GM04504 (cell line): ENCODE measurements at places on chromosomes 1 and 21.
A peak's percentile ranks its signal among the peaks of the same experiment; 100 is the strongest.

DNA sequence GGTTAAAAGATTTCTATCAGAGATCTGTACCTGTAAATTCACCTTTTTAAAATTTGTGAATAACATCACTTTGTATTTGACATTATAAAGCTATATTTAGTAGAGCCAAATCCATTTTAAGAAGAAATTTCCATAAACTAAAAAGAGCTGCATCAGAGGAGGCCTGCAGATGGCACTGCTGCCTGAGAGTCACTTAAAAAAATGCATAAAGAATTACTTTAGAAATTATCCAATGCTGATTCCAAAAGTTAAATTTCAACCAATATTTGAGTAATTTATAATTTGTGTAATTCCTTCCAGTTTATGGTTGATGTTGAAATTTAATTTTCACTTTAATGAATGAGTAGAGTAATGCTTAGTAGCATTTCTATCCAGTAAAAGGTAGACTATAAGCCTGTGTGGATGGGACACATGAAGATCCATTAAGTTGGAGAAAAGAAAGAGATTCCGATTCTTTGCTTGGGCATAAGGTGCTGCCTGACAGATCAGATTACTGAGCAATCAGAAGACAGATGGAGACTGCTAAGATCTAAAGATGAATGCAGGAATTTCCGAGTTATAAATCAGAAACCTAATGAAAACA, 20.7 kb upstream of the RPE65 start:
- DNase-seq, result peak; percentile 1

GRCh38 chr1:45913731-45914501, 110.5 kb downstream of the MAST2 start:
- DNase-seq, result no peak

DNA sequence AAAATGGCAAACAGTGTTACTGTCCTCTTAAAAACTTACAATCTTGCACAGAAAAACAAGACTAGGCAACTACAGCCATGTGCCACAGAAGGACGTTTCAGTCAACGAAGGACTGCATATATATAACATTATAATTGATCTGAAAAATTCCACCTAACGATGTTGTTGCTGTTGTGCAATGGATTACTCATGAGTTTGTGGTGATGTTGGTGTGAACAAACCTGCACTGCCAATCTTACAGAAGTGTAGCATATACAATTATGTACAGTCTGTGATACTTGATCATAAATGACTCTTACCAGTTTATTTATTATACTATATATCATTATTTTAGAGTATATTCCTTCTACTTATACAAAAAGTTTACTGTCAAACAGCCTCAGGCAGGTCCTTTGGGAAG, 6.8 kb upstream of the VAMP4 start:
- DNase-seq, result no peak

DNA sequence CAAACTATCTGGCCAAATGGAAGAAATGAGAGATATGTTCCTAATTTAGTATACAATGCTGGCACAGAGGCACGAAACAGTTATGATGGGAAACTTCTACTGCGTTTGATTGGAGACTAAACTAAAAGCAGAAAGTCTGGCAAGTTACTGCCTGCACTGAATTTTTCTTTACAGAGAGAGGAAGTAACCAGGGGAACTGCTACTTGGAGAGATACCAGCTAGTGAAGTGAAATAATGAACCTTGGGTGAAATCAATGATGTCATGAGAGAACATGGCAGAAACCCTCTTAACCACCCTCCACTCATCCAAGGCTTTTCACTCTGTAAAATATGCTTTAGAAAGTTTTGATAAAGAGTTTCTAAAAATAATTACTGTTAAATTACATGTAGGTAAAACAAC, 29.3 kb downstream of the NIBAN1 start:
- DNase-seq, result no peak

- no peak for DNase-seq
Observed at GRCh38 chr1:18602533-18603211, 28.0 kb upstream of the PAX7 start.

DNA sequence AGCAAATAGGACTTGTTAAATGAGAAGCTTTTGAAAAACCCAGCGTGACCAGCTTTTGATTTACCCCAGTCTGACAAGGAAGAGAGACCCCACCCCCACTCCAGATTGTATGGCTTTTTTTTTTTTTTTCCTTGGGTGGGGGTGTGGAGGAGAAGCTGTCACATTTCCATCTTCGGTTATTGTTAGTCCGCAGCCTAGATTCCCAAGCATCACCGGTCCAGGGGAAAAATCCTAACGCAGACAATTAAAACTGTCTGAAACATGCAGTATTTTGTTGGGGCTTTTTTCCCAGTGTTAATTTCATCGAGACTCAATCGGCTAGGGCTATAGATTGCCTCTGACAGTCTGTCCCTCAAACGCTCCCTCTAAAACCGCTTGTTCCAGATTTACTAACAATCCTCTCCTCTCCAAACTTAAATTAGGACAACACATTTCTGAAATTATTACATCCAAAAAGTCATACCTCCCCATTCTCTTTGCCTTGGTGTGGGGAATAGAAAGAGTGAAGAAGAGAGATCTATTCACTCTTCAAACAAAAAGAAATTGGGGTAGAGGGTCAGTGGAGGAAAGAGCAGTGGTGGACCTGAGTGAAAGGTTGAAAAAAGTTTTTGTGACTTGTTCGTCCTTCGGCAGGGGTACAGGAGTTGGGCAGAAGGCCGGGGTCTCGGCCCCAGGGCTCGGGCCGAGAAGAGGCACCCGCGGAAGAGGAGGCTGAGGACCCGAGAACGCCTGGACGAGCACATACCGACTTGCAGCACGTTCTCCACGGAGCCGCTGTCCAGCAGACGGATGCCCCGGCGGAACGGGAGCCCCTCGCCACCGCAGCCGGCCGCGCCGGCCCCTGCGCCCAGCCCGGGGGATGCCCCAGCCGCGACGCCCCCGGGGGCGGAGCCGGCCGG, 1.1 kb downstream of the ZSWIM5 start:
- no peak for DNase-seq
